ENCODE measurements at places on chromosomes 13 and 19. TPM values are rescaled to one million over a fixed set of nuclear protein-coding genes. Genes with fewer than 3 reads are reported as not detected.

DCT gene
- not detected for total RNA-seq

GARIN5B gene
- total RNA-seq = not detected

SLC6A16 gene
- total RNA-seq = 1.7 TPM

DNA sequence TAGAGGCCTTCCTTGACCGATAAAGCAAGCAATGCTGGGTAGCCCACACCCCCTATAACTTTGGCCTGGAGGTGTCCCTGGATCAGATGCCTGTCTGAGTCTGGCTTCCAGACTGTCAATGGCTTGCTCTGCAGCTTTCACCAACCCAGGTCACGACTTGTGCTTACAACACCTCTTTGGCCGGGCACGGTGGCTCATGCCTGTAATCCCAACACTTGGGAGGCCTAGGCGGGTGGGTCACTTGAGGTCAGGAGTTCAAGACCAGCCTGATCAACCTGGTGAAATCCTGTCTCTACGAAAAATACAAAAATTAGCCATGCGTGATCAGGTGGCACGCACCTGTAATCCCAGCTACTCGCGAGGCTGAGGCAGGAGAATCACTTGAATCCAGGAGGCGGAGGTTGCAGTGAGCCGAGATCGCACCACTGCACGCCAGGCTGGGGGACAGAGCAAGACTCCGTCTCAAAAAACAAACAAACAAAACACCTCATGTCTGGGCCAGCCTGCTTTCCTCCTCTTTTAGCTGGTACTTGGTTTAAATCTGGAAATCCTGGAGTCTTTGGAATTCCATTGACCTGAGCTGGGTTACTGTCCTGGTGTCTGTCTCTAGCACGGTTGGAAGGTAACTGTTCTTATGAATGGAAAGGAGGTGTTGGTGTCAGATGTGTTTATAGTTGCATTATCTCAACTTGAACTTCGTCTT, 10.3 kb upstream of the GARRE1 start:
- no peaks in the 10 kb centered on the region for H3K27me3 ChIP-seq
- H3K36me3 ChIP-seq = no peaks in the 10 kb centered on the region
- DNase-seq = no peak
- no peak overlapping the region for H3K4me3 ChIP-seq
- no peak overlapping the region for H3K27ac ChIP-seq

- no peak for DNase-seq
- no peaks in the 10 kb centered on the region for H3K36me3 ChIP-seq
- no peak overlapping the region for H3K27ac ChIP-seq
- H3K27me3 ChIP-seq = no peaks in the 10 kb centered on the region
- no peaks in the 10 kb centered on the region for H3K4me1 ChIP-seq
Measured at GRCh38 chr13:25276748-25277147, 10.5 kb downstream of the MTMR6 start.

DNA sequence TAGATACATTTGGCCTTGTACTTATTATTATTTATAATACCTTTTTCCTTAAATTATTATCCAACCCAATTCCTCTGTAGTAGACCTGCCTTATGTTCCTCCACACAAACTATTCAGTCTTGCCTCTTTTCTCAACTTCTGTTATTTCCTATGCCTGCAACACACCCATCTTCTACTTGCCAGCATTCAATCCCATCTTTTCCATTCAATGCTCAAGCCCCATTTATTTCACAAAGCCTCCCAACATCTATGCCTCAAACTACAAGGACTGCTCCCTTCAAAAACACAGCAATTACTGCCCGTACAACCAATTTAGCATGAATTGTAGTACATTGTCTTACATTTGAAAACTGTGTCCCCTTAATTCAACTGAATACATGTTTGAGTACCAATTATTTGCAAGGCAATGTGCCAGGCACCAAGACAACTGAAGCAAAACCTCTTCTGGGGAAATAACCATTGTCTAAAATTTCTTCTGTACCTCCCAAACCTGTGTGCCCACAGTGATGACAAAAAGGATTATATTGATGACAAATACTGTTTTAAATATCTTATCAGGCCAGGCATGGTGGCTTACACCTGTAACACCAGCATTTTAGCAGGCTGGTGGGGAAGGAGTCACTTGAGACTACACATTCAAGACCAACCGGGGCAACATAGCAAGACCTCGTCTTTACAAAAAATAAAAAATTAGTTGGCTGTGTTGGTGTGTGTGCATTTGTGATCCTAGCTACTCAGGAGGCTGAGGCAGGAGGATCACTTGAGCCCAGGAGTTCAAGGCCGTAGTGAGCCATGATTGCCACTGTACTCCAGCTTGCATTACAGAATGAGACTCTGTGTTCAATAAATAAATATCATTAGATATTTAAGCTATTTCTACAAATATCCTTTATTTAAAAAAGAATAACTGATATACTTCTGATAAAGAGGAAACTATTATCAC, 35.1 kb downstream of the ELF1 start:
- H3K27me3 ChIP-seq = no peaks in the 10 kb centered on the region
- DNase-seq = no peak
- H3K27ac ChIP-seq = no peak overlapping the region

- H3K36me3 ChIP-seq = no peaks in the 10 kb centered on the region
- no peak for DNase-seq
- no peaks in the 10 kb centered on the region for H3K27me3 ChIP-seq
- peak overlapping the region; percentile 64 for H3K27ac ChIP-seq
- peaks cover 3% of the 10 kb centered on the region for H3K4me1 ChIP-seq
- peak overlapping the region; percentile 80 for H3K4me3 ChIP-seq
Measured at GRCh38 chr13:41961466-41961760, 504 bp upstream of the VWA8 start.

GRCh38 chr19:37955986-37956385, 49.0 kb downstream of the SIPA1L3 start:
- DNase-seq = no peak
- no peak overlapping the region for H3K27ac ChIP-seq
- no peak overlapping the region for H3K4me3 ChIP-seq
- no peaks in the 10 kb centered on the region for H3K27me3 ChIP-seq
- H3K4me1 ChIP-seq = peaks cover 6% of the 10 kb centered on the region

- DNase-seq = no peak
- H3K27ac ChIP-seq = no peak overlapping the region
- no peak overlapping the region for H3K4me3 ChIP-seq
- H3K36me3 ChIP-seq = no peaks in the 10 kb centered on the region
Measured at GRCh38 chr19:42421101-42421500, 6.1 kb downstream of the LIPE start.

- no peak overlapping the region for H3K27ac ChIP-seq
- no peak for DNase-seq
- no peaks in the 10 kb centered on the region for H3K27me3 ChIP-seq
- H3K4me1 ChIP-seq = no peaks in the 10 kb centered on the region
Measured at GRCh38 chr13:103487841-103488240, 421.6 kb upstream of the SLC10A2 start.

- H3K27me3 ChIP-seq = no peaks in the 10 kb centered on the region
- DNase-seq = no peak
- no peaks in the 10 kb centered on the region for H3K4me1 ChIP-seq
- H3K36me3 ChIP-seq = no peaks in the 10 kb centered on the region
Measured at GRCh38 chr19:14271840-14272239, 65.9 kb upstream of the ADGRL1 start.

- H3K27me3 ChIP-seq = no peaks in the 10 kb centered on the region
- no peak overlapping the region for H3K4me3 ChIP-seq
- no peaks in the 10 kb centered on the region for H3K36me3 ChIP-seq
- DNase-seq = no peak
- H3K27ac ChIP-seq = no peak overlapping the region
Measured at GRCh38 chr13:106599875-106600797, 32.2 kb upstream of the ARGLU1 start.

- no peaks in the 10 kb centered on the region for H3K27me3 ChIP-seq
- DNase-seq = no peak
- H3K36me3 ChIP-seq = no peaks in the 10 kb centered on the region
- no peak overlapping the region for H3K4me3 ChIP-seq
- H3K4me1 ChIP-seq = no peaks in the 10 kb centered on the region
Measured at GRCh38 chr13:76764916-76765315, 121.3 kb downstream of the KCTD12 start.

- H3K4me1 ChIP-seq = peaks cover 7% of the 10 kb centered on the region
- DNase-seq = no peak
- no peaks in the 10 kb centered on the region for H3K36me3 ChIP-seq
- H3K27ac ChIP-seq = no peak overlapping the region
- no peak overlapping the region for H3K4me3 ChIP-seq
- no peaks in the 10 kb centered on the region for H3K27me3 ChIP-seq
Measured at GRCh38 chr19:17473041-17473440, 2.7 kb downstream of the SLC27A1 start.

GRCh38 chr19:4528843-4529242, 6.2 kb downstream of the PLIN5 start:
- no peak for DNase-seq
- H3K4me3 ChIP-seq = no peak overlapping the region
- H3K27ac ChIP-seq = no peak overlapping the region
- H3K27me3 ChIP-seq = peaks cover 5% of the 10 kb centered on the region
- H3K36me3 ChIP-seq = no peaks in the 10 kb centered on the region

DNA sequence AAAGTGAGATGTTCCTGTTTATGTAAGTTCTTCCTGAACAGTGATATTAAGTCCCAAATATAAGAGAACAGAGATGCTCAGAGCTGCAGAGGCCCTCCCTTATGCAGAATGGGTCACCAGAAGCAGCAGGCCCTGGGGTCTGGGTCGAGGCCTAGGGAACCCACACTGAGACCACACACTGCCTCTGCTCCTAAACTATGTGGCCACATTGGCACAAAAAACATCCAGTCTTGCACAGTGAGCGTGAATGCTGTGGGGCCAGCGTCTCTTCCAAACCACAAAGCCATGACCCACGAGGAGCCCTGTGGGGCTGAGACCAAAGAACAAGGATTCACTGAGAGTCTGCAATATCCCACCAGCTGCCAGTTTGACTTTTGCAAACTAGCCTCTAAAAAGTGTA, 23.6 kb downstream of the PROZ start:
- no peak for DNase-seq
- H3K36me3 ChIP-seq = peaks cover 42% of the 10 kb centered on the region
- no peak overlapping the region for H3K4me3 ChIP-seq
- no peak overlapping the region for H3K27ac ChIP-seq

DNA sequence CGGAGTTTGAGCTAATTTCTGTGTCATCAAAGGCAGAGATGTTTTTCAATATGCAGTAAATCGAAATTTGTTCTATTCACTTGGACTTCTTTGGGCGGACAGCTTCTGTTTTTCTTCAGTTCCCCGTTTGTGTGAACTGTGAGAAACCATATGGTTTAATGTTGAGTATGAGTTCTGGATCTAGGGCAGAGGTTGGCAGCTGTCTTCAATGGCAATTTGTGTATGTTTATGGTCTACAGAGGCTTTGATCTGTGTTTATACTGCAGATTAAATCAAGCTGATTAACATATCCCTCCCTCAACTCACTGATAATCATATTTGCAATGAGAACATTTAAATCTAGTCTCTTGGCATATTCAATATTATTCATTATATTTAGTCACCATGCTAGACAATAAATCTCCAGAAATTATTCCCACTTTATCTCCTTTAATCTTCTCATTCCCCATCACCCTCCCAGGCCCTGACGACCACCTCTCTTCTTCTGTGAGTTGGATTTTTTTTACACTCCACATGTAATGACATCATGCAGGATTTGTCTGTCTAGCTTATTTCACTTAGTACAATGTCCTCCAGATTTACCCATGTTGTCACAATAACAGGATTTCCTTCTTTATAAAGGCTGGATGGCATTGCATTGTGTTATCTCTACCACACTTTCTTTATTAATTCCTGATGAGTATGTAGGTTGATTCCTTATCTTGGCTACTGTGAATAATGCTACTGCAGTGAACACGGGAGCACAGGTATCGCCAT, 9.0 kb downstream of the ZNF331 start:
- no peak for DNase-seq
- peaks cover 15% of the 10 kb centered on the region for H3K36me3 ChIP-seq
- H3K27me3 ChIP-seq = no peaks in the 10 kb centered on the region
- H3K27ac ChIP-seq = no peak overlapping the region
- no peak overlapping the region for H3K4me3 ChIP-seq

DNA sequence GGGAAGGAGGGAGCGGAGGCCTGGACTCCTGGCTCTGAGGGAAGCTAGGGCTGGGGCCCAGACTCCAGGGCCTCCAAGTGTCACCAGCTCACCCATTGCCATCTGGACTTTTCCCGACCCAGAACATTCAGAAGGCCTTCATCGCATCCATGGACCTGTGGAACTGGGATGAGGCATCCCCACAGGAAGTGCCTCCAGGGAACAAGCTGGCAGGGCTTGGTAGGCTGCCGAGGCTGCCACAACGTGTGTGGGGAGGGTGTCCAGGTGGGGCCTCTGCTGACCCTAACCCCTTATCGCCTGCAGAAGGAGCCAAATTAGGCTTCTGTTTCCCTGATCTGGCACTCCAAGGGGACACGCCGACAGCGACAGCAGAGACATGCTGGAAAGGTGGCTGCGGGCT, 767 bp downstream of the ETV2 start:
- H3K4me1 ChIP-seq = peaks cover 7% of the 10 kb centered on the region
- peak; percentile 51 for DNase-seq
- H3K27me3 ChIP-seq = no peaks in the 10 kb centered on the region
